Neuronal stem cell (in vitro differentiated cells): ENCODE measurements at places on chromosomes 2 and 18.

- no peak for DNase-seq
Observed at GRCh38 chr2:203043226-203043625, 28.6 kb downstream of the NBEAL1 start.

GRCh38 chr2:114134146-114134545 lies 244.3 kb downstream of the ACTR3 start:
- DNase-seq, result no peak

- no peak for DNase-seq
Observed at GRCh38 chr2:36545871-36546416, 52.0 kb downstream of the FEZ2 start.

GRCh38 chr2:148903294-148903693 lies 28.3 kb downstream of the KIF5C start:
- DNase-seq, result no peak

- DNase-seq, result no peak
Observed at GRCh38 chr2:19664646-19665045, 237.1 kb downstream of the TTC32 start.

- peak; percentile 52 for DNase-seq
Observed at GRCh38 chr18:43571078-43571689, 293.9 kb upstream of the SYT4 start.

GRCh38 chr18:8969639-8970390 lies 132.7 kb upstream of the NDUFV2 start:
- no peak for DNase-seq

- DNase-seq, result no peak
Observed at GRCh38 chr18:76974386-76974785, 152.0 kb downstream of the ZNF236 start.

- DNase-seq, result no peak
Observed at GRCh38 chr2:38192976-38193375, 117.0 kb upstream of the CYP1B1 start.

- no peak for DNase-seq
Observed at GRCh38 chr18:58310517-58310916, 266.5 kb downstream of the NEDD4L start.

GRCh38 chr2:119223521-119224390 lies at the start of gene STEAP3:
Gene STEAP3 (plus strand): TSS chr2:119223834. CDS start chr2:119231013, 7,179 bp downstream.
- DNase-seq, result peak; percentile 71

DNA sequence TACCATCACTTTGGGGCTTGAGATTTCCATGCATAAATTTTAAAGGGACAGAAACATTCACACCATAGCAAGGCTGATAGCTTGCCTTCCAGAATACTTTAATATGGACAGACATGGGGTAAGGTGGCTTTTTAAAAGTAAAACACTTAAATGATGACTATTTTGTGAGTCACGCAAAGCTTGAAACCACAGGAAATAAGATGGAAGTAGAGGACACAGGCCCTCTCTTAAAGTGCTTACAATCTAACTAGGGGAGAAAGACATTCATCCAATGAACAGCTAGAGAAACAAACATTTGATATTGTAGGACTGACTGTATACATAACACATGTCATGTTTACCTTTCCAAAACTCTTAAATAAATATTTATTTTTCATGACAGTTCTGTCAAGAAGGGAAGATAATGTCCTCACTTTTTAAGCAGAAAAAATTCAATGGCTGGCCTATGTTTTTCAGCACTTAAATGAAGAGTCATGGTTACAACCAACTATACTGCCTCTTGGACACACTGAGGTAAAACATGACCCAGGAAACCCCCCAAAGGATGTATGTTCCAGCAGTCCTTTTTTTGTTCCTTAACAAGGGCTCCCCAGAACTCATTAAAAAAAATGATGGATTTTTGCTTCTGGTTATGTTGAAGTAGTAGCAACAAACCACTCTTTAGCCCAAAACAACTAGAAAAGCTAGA lies 120.0 kb upstream of the RBMS1 start:
- no peak for DNase-seq

DNA sequence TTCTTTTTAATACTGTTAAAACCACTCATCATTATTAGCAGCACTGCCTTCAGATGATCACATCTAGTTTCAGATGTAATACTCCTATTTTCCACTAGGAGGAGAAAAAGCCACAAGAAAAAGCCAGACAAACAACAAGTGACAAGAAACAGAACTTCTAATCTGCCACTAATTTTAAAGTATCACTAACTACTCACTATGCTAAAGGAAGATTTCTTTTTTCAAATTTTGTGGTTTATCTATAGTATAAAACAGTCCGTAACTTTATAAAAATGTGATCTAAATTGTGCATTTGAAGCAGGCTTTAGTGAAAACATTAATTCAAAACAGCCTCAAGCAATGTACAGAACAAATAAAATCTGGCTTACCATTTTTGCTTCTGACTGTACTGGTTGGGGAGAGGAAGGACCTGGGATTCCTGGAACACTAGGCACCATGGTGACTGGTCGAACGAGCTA lies 56.8 kb downstream of the ATF2 start:
- peak; percentile 14 for DNase-seq

DNA sequence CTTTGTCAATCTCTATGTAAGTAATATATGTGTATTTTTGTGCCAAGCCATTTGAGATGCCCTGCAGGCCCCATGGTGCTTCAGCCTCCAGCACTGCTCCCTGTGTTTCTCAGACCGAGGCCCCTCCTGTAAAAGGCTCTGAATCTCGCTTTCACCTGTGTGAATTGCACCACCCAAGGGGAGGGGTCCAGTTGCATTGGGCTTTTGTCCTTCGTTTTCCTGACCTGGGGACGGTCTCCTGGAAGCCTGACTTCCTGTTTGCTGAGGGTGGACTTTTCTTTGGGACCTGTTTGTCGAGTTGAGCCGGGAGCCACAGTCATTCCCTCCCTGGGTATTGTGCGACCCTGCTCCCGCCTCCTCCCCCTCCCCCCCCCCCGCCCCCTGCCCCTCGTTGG lies 48.9 kb downstream of the AGAP1 start:
- no peak for DNase-seq

DNA sequence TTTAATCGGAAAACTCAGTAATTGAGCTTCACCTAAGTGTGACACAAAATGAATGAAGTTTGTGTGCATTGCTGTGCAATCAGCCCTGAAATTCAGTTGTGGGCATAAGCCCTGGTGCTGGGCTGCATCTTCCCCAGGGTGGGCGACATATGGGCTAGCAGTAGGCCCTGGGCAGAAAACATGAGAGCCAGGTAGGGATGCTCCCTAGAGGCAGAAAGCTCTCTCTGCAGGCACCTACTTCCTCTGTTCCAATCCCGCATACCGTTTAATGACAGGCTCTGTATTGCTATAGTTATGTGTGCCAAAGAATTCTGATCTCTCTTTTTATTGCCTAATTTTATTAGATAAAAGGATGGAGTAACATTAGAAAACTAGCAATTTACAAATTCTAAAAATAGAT lies 456.7 kb downstream of the NRXN1 start:
- no peak for DNase-seq

DNA sequence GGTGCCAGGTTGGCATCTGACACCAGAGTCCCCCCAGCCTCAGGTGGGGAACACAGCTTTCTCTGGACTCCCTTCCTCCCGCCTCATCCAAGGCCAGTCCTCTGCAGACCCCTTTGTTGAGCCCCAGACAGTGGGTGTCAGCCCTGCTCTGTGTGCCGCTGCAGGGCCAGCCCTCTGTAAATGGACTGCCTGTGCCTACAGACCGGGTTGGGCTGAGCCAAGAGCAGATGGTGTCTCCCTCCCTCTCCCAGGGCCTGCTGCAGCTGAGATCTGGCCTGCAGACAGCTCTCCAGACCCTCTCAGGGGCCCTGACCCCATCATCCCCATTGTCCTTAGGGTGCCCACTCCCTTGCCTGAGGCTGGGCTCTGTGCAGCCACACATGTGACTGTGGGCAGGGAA lies 160.8 kb downstream of the KLHL29 start:
- DNase-seq, result no peak

GRCh38 chr2:72414137-72414760 lies 266.6 kb upstream of the CYP26B1 start:
- DNase-seq, result no peak

DNA sequence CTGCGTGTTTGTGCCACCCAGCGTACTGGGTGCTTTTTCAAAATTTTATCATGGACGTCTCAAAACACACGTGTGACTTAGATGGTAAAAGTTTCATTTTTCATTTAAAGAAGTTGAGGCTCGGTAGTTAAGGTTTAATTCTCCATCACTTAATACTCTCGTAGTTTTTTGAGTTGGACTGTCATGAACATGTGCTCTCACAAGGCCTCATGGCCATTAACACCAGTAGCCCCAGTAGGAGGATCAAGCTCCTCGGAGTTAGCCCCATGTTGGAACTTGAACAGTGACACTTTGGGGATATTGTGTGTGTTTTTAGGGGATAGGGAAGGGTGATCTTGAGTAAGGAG lies 15.3 kb downstream of the NMUR1 start:
- DNase-seq, result no peak

- no peak for DNase-seq
Observed at GRCh38 chr2:223055140-223055539, 3.1 kb downstream of the KCNE4 start.

DNA sequence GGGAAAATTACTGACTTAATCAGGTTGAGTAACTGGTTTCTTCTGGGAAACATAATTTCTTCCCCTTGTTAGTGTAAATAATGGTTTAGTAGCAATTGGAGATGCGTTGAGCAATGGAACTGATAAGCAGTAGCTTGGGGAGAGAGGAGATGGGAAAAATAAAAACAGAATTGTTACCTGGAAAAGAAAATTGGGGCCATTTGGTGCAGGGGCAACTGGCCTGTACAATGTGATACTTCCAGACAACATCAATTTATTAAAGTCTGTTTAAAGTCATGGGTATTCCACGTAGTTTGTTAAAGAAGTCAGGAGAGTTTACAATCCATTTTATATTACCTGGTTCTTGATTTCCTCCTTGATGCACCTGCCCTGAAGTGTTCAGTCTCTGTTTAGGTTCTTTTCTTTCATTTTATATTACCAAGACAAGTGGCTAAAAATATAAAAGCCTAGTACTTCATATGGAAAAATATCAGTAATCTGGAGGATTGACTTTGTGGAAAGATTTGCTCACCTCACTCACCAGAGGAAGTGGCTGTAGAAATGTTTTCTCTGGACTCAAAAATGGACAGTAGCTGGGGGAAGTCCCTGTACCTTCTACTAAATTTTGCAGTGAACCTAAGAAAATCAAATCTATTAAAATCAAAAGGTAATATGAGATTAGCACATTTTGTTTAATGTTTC lies 161.0 kb downstream of the DDX1 start:
- no peak for DNase-seq

GRCh38 chr2:26820932-26821331 lies 27.0 kb upstream of the DPYSL5 start:
- no peak for DNase-seq

GRCh38 chr2:69345434-69345833 lies 41.6 kb downstream of the GFPT1 start:
- no peak for DNase-seq

DNA sequence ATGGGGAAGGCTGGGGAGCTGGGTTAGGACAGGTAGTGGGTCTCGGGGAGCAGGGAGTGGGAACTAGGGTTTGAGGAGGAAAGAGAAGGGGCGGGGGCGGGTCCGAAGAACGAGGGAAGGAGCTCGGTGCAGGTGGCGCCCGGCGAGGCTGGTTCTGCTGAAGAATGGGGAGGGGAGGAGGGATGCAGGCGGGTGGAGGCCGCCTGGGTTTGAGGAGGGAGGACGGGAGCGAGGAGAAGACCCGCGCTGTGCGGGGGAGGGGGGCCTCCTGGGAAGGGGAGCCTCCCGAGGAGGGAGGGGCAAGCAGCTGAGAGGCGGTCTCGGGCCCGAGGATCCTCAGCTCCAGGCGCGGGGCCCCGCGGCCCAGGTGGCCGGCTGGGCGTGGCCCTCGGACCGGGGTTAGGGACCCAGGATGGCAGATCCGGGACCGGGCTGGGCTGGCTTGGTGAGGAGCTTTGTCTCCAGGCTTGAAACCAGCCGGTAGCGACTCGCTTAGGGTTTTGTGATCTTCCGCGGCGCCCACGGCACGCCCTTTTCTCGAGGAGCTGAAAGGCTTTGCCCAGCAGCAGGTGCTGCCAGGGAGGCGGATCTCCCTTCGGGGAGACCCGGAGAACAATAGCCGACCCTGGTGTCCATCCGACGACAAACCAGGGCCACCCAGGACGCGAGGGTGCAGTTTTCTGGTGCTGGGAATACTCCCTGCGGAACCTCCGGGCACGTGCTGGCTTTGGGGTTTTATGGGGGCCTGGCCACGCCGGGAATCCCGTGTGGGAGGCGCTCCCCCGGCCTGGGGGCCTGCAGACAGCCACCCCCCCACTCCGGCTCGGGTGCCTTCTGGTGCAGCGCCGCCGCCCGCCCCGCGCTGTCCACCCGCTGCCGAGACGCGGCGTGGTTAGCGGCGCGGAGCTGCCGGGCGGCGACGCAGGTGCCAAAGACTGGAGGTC lies 1.4 kb downstream of the DPYSL5 start:
- DNase-seq, result peak; percentile 62

DNA sequence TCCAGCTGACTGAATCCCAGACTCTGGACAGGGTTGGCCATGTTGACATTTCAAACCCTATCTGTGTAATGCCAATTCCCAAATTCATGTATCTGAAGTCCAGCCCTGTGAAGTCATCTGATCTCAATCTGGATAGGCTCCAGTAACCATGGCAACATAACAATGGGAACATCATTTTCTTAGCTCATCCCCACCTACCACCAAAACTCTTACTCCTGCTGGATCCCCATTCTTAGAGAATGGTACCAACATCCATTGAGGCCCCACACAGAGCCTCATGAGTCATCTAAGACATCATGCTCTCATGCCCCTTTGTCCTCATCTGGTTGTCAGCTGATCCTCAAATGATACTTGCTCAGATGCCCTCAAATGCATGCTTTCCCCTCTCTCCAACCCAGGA lies 58.9 kb upstream of the TEX51 start:
- DNase-seq, result no peak

DNA sequence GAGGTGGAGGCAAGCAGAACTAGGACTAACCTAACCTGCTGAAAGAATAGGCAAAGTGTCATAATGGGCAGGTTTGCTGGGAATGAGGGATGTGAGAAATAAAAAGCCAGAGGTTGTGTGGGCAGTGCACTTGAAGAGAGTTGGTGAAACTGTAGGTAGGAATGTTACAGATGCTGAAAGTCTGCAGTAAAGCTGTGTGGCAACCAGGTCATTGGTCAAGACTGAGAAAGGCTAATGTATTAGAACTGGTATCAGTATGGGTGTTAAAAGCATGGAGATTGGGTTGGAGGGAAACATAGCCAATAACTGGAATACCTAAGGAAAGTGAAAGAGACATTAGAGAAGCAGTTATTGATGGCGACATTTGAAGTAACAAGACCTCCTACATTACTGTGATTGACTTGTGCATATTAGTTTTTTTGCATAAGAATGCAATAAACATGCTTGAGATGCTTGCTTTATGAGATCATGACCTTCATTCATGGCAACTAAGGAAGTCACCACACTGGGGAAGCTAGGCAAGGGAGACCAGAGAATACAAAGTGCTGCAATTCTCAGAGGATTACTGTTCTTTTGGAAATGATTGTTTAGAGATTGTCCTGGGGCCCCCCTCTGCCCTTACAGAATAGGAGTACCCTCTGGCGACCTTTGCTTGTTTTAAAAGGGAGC lies 11.8 kb downstream of the GULP1 start:
- peak; percentile 41 for DNase-seq

GRCh38 chr2:18104595-18105224 lies 226.2 kb downstream of the KCNS3 start:
- no peak for DNase-seq
